Stimulated activated CD4-positive, alpha-beta T cell treated with anti-CD3 and anti-CD28 coated beads, Interleukin-1b, Interleukin-23, amount 100 ng/mL, for 48 hours (primary cell): ENCODE measurements at places on chromosomes 1 and 21.

DNA sequence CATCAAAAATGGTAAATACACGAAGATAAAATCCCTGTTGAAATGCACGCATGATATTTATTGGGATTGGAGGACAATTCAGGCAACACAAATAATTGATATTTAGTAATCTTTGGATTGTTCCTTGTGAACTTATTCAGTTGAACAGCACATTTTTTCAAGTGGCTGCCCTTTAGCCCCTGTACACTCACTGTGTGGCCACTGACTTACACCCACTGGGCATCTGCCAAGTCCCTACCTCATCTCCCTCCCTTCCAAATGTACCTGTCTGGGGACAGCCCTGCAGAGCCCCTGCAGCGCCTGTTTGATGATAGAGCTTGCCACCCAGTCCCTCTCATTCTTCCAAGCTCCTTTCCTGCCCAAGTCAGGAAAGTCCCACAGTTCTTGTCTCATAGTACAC, 154.3 kb downstream of the GLUL start:
- no peak for DNase-seq

DNA sequence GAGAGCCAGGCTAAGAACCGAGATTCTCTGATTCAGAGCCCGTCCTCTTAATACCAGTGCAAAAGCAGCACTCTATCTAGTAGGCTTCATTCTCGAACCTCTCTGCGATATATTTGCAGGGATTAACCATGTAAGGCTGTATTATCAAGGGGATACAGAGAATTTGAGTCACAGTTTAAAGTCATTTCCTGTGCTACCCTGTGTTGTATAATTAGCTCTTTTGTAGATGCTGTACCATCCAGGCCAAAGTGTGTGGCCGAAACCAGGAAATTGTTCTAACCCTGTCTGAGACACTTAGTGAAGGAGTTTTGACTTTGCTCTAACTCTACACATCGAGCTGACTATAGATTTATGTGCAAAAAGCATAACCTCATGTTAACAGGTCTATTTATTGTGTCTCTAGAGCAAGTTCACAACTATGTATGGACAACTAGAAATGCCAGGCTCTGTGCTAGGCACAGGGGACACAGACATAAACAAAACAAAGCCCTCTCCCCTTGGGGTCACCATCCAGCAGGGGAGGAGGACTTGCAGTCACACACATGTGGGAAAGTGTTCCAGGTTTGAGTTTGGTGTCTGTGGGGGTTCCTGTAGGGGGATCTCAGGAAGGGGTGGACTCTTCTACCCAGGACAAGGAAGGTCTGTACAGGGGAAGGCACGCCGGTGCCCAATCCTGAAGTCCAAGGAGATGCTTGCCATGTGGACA, 182.2 kb downstream of the DHRS3 start:
- DNase-seq: peak; percentile 69

- DNase-seq: no peak
These were observed 171.5 kb downstream of the LRRC7 start for GRCh38 chr1:69739251-69739605.

DNA sequence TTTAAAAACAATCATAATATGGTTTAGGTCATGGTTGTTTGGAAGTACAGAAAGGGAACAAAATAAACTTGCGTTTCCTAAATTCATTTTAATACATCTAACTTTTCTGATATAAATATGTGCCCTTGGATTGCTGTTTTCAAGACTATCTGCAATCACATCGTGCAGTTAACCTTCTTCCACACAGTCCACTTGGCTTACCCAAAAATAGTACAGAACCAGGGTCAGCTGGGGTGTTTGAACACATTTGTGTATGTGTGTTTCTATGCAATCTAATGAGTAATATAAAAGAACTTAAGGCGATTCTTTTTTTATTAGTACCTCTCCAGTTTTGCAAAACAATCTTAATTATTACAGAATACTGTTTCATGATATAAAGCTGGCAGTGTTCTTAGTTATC, 19.9 kb downstream of the SAMSN1 start:
- DNase-seq: no peak

DNA sequence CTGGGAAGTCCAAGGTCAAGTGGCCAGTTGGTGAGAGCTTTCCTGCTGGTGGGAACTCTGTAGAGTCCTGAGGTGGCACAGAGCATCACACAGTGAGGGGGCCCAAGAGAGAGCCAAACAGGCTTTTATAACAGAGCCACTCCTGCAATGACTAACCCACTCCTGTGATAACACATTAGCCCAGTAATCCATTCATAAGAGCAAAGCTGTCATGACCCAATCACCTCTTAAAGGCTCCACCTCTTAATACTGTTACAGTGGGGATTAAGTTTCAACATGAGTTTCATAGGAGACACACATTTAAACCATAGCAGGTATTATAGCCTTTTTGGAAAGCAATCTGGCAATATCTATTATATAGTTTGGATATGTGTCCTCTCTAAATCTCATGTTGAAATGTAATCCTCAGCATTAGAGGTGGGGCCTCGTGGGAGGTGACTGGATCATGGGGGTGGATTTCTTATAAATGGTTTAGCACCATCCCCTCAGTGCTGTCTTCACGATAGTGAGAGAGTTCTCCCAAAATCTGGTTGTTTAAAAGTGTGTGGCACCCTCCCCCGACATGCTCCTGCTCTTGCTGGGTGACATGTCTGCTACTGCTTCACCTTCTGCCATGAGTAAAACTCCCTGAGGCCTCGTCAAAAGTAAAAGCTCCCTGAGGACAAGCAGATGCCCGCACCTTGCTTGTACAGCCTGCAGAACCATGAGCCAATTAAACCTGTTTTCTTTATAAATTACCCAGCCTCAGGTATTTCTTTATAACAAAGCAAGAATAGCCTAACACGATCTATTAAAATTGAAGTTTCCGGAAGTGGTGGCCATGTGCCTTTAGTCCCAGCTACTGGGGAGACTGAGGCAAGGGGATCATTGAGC, 64.5 kb downstream of the CD58 start:
- no peak for DNase-seq

- DNase-seq: no peak
These were observed 54.7 kb downstream of the CD2 start for GRCh38 chr1:116808848-116809508.

- DNase-seq: peak; percentile 80
These were observed 683 bp upstream of the EFNA4 start for GRCh38 chr1:155062702-155063411.

- DNase-seq: no peak
These were observed 24.9 kb upstream of the CACNA1E start for GRCh38 chr1:181458419-181458818.

DNA sequence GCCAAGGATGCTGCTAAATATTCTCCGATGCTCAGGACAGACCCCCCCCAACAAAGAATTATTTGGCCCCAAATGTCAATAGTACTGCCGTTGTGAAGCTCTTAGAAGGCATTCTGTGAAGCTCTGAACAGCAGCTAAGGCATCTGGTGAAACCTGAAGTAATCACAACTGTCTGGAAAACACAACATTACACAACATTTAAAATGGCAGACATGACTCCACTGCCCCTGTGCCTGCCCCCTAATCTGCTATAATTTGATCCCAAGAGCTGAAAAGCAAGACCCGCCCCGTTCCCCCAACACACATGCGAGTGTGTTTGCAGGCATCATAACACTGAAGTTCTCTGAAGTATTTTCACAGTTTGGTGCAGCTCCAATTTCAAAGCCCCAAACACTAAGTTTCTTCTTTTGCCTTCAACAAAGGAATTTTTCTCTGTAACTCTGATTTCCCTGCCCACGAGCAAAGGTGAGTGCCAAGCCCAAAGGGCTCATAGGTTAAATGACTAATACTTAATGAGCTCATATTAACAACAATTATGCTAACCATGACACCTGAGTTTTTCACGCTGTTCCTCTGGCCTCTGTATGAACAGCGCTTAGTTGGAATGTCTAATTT, 129.2 kb downstream of the CLIC6 start:
- DNase-seq: no peak

DNA sequence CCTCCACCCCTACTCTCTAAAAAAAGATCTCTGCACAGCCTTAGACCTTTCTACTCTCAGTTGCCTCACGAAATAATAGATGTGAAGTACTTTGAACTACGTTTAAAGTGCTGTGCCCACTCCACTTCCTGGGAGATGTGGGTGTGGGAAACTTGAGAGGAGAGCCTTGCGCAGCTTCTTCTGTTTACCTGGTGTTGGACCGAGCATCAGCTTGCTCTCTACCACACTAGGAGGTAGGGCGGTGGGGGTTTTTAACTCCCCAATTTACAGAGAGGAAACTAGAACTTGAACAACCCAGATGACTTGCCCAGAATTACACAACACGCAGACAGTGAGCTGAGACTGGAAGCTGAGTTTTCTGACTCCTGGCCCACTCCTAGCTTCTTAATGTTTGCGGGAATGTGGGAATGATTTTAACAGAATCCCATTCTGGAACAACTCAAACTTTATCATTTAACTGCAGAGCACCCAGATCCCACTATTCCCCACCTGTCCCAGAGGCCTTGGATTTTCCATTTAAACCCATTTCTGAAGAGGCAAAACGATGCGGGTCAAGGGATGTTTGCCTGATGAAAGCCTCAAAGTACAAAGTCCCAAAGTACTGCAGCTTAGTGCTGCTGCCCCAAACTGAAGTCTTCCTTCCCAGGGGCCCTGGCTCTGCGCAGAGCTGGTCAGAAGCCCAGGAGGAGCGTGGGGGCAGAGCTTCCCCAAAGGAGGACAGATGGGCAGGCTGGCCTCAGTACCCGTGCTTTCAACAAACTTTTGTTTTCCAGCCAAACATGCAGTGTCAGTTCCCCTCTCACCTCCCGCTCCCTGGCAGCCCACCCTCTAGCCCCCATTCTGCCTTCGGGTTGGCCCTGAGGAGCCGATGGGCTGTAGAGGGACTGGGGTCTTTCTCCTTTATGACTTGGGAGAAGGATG, 19.0 kb downstream of the BTG2 start:
- DNase-seq: peak; percentile 40

DNA sequence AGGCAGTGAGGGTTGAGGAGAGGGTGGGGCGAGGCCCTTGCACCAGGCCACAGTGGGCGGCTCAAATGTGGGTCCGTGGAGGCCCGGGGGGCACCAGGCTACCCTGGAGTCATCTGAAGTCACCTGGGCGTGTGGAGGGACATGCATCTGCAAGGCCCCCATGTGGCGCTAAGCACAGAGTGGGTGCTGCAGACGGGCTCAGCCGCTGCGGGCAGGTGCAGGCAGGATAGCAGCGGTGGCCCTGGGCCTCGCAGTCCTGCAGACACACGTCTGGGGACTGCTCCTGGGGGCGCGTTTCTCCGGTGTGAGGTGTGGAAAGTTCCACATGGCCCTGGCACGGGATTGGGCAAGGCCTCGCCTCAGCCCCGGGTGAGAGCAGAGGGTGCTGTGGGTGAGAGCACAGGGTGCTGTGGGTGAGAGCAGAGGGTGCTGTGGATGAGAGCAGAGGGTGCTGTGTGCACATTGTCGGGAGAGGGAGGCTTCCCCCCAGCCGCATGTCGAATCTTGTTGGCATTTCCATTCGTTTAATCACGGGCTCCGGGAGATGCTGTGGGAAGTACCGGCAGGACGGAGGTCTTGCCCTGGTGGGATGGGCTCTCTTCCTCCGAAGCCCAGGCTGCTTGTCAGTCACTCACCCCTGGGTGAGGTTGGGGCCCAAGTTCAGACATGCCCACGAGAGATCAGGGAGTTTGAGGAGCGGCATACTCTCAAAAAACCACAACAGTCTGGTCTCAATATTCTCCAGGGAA, 46.5 kb downstream of the TP73 start:
- DNase-seq: no peak

DNA sequence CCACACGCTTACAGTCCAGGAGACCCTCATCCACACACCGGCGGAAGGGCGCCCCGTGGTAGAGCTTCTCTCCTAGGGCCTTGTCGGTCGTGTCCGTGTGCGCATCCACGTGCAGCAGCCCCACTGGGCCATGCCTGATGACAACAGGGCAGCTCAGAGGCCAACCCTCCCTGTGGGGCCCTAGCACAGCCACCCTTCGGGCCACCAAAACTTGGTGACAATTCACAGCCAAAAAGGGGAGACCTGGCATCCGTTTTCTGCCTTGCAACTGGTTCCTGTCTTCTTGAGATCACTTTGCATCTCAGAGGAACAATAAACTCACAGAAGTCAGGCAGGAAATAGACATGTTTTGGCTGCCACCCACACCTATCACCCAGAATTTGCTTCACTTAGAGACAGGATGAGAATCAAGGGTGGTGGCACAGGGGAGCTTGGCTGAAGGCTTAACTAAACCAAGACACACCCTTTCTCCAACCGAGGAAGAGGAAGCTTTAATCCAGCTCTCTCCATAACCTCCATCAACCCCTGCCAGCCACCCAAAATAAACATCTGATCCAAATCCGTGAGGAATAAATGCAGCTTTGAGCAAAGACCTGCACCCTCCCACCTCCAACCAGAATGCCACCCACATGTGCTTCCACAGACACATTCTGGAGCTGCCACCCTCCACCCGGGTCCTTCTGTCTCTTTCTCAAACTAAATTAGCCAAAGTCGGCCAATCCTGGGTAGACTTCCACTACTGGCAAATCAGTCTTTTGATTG, 5.7 kb downstream of the AGMAT start:
- peak; percentile 20 for DNase-seq

GRCh38 chr21:21007606-21008005, 9.4 kb downstream of the NCAM2 start:
- DNase-seq: no peak

GRCh38 chr1:246161626-246162025, 345.5 kb downstream of the SMYD3 start:
- no peak for DNase-seq

DNA sequence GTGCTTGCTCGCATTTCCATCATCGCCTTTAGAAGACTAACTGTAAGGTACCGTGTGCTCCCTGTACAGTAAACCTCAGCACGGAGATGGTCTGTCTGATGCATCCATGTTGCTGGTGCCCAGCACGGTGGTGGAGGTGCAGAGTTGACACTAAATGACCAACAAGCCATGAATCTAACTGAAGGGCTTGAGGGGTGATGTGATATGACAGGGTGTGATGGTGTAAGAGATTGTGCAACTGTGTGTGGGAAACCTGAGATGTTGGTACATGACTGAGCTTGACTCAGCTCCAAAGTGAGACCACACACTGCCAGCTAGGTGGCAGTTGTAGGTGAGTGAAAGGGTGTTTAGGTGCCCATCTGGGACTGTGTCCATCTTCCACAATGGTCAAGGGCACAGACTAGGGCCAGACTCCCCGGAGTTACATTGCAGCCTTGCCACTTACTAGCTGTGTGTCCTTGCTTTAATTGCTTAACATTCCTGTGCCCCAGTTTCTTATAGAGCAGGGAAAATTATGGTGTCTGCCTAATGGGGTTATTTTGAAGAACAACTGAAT, 21.4 kb downstream of the SLC2A1 start:
- DNase-seq: no peak

DNA sequence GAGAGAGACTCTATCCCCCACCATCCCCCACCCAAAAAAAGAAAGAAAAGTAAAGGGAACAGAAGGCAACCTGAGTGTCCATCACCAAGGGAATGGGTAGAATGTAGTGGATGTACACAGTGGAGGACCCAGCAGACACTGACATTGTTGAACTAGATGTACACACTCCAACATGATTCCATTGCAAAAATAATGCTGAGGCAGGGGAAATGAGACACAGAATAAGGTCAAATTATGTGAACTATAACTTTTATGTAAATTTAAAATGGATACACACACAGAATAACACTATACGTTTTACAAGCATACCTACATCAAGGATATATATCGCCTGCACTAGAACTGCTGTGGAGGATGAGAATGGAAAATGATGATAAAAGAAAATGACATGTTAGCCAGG, 34.8 kb downstream of the PTAFR start:
- no peak for DNase-seq

GRCh38 chr1:156503698-156504437, 3.3 kb upstream of the MEF2D start:
- no peak for DNase-seq

- no peak for DNase-seq
These were observed 104.4 kb downstream of the PIK3R3 start for GRCh38 chr1:46027788-46028573.
